Cardiac atrium fibroblast (primary cell): ENCODE measurements at places on chromosomes 5 and 9. TPM values are rescaled to one million over a fixed set of nuclear protein-coding genes. Genes with fewer than 3 reads are reported as not detected.

PCDHGA12 gene
- 26.7 and 27.1 TPM in 2 replicates for total RNA-seq

RANBP3L gene
- total RNA-seq: not detected in 2 replicates

PLPPR1 gene
- not detected in 2 replicates for total RNA-seq

SH3GL2 gene
- total RNA-seq: 0.16 TPM in 1 of 2 replicates, not detected in the other

ASS1 gene
- 225 and 321 TPM in 2 replicates for total RNA-seq

IFNA13 gene
- not detected in 2 replicates for total RNA-seq

PCDHGA8 gene
- 0.18 and 1.8 TPM in 2 replicates for total RNA-seq

DNM1 gene
- 0.49 and 0.54 TPM in 2 replicates for total RNA-seq

DAB2IP gene
- total RNA-seq: 7.6 and 8.6 TPM in 2 replicates

CETN3 gene
- 6.9 and 18.3 TPM in 2 replicates for total RNA-seq

PTCH1 gene
- total RNA-seq: 8.3 and 9.0 TPM in 2 replicates

SH2D3C gene
- 2.5 and 2.6 TPM in 2 replicates for total RNA-seq

NUP155 gene
- total RNA-seq: 10.3 and 30.6 TPM in 2 replicates

LCN1 gene
- not detected in 2 replicates for total RNA-seq

OCLN gene
- total RNA-seq: under 0.01 TPM in 2 replicates

BTNL3 gene
- not detected in 2 replicates for total RNA-seq

IL33 gene
- 148 and 185 TPM in 2 replicates for total RNA-seq

PRSS3 gene
- total RNA-seq: 6.2 and 8.1 TPM in 2 replicates

PCDHGA4 gene
- 4.7 and 6.3 TPM in 2 replicates for total RNA-seq

PDE6A gene
- total RNA-seq: not detected in 2 replicates

LYSMD3 gene
- 11.7 and 15.4 TPM in 2 replicates for total RNA-seq

PCDHB13 gene
- total RNA-seq: 0.16 and 0.90 TPM in 2 replicates

STKLD1 gene
- not detected in 2 replicates for total RNA-seq

UBAC1 gene
- total RNA-seq: 22.5 and 32.9 TPM in 2 replicates

SPATA31A7 gene
- total RNA-seq: not detected in 2 replicates

PRDM9 gene
- total RNA-seq: not detected in 2 replicates

PCSK5 gene
- total RNA-seq: 7.4 and 9.7 TPM in 2 replicates

LVRN gene
- total RNA-seq: 0.16 TPM in 1 of 2 replicates, not detected in the other

MEGF10 gene
- not detected in 2 replicates for total RNA-seq

CCL27 gene
- not detected in 2 replicates for total RNA-seq

ADRB2 gene
- 0.16 TPM in 1 of 2 replicates, not detected in the other for total RNA-seq

GABBR2 gene
- 0.18 and 0.32 TPM in 2 replicates for total RNA-seq

SEMA5A gene
- total RNA-seq: 64.3 and 95.6 TPM in 2 replicates

PCDHA9 gene
- under 0.01 TPM in 1 of 2 replicates, not detected in the other for total RNA-seq

PPP2R2B gene
- under 0.01 TPM in 1 of 2 replicates, not detected in the other for total RNA-seq

KLHL3 gene
- total RNA-seq: 2.5 and 6.3 TPM in 2 replicates

SLC28A3 gene
- under 0.01 TPM in 1 of 2 replicates, not detected in the other for total RNA-seq

ST8SIA4 gene
- total RNA-seq: 0.90 and 2.4 TPM in 2 replicates

PCDHB8 gene
- 0.49 TPM in 1 of 2 replicates, not detected in the other for total RNA-seq

SCGB3A2 gene
- not detected in 2 replicates for total RNA-seq
